SJCRH30 (cell line): ENCODE measurements at places on chromosomes 5 and 9. TPM values are rescaled to one million over a fixed set of nuclear protein-coding genes. Genes with fewer than 3 reads are reported as not detected.
A peak's percentile ranks its signal among the peaks of the same experiment; 100 is the strongest.

- no peaks in the 10 kb centered on the region for H3K36me3 ChIP-seq
- no peak for DNase-seq
- no peaks in the 10 kb centered on the region for H3K27me3 ChIP-seq
- no peak overlapping the region for H3K4me3 ChIP-seq
- no peaks in the 10 kb centered on the region for H3K4me1 ChIP-seq
Measured at GRCh38 chr9:18138656-18139055, 335.3 kb upstream of the ADAMTSL1 start.

DNA sequence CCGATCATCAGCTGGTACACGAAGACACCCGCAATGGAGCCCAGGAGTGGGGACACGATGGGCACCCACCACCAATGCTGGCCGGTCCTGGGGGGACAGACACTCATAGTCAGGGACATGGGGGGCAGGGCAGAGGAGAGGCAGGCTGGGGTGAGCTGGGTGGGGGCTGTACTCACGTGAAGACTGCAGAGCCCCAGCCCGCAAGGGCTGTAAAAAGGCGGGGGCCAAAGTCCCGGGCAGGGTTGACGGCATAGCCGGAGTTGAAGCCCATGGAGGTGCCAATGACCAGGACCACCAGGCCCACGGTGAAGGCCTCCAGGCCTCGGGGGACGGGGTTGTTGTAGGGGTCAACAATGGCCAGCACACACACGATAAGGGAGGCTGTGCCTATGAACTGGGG is 5.3 kb downstream of the AQP3 start:
- no peak overlapping the region for H3K4me3 ChIP-seq
- no peaks in the 10 kb centered on the region for H3K27me3 ChIP-seq
- no peak for DNase-seq
- H3K4me1 ChIP-seq, result peaks cover 12% of the 10 kb centered on the region

GRCh38 chr5:22249209-22249729 is 603.9 kb downstream of the CDH12 start:
- DNase-seq, result peak; percentile 17
- no peak overlapping the region for H3K4me3 ChIP-seq
- no peaks in the 10 kb centered on the region for H3K27me3 ChIP-seq
- H3K36me3 ChIP-seq, result no peaks in the 10 kb centered on the region
- no peak overlapping the region for H3K27ac ChIP-seq
- no peaks in the 10 kb centered on the region for H3K4me1 ChIP-seq

DNA sequence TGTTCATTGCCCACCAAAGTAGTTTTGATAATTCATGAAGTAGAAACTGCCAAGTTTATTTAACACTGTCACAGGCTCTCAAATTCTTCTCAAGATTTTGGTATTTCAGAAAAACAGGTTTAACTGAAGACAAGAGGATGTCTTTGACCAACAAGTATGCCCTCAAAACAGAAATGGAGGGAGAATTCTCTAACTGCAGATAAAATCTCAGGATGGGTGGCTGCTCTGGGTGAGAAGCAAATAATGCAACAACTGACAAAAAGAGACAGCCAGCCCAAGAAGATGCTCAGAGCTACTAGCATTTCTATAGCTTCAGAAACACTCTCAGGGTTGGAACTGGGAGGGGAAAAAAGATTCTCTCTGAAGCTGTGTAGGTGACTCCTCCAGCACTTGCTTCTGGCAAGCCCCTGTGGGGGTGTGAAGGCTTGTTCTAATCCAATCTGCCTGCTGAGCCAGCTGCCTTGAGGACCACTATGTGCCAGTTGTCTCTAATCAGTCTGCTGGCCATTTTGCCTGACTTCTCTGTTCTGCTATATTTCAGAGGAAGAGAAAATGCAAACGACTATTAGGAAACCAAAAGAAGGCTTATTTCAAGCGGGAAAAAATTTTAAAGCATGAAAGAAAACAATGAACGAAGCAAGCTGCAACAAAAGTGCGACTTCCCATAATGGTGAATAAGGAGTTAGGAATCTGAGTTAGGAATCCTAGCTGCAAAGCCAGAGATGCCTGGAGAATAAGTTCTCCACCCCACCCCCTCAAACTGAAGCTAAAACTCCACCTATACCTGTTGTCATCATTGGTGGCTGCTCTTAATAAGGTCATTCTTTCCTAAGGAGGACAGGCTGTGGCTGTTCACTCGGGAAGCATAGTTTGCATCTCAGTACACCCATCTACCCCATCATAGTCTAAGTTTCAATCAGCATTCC is 147.5 kb downstream of the GNAQ start:
- H3K27ac ChIP-seq, result 0 out of 2 replicates have a peak overlapping the region, but pooled peaks have one; percentile 4
- H3K4me3 ChIP-seq, result no peak overlapping the region
- H3K4me1 ChIP-seq, result peaks cover 6% of the 10 kb centered on the region; the same call in 1 of the 2 replicates
- no peaks in the 10 kb centered on the region for H3K36me3 ChIP-seq

- peak; percentile 43 for DNase-seq
- no peak overlapping the region for H3K4me3 ChIP-seq
- no peak overlapping the region for H3K27ac ChIP-seq
- H3K36me3 ChIP-seq, result no peaks in the 10 kb centered on the region
- no peaks in the 10 kb centered on the region for H3K4me1 ChIP-seq
- no peaks in the 10 kb centered on the region; the same call in 1 of the 2 replicates for H3K27me3 ChIP-seq
Measured at GRCh38 chr5:61768692-61769281, 436.7 kb downstream of the ZSWIM6 start.

DNA sequence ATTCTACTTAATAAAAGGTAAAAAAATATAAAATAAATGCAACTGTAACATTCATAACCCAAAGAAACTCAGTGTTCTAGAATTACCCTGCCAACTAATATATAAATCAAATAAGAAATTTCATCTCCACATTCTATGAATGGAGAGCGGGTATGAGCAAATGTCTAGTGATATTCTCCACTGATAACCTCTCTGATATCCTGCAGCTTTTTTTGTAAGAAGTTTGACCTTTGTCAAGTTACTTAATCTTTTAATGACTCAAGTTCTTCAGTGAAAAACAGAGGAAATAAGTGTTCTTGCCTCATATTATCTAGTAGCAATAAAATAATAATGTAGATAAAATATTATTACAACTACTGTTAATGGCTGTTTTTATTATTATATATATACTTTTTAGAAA is 1275.6 kb upstream of the CDH9 start:
- no peak overlapping the region for H3K27ac ChIP-seq
- no peak for DNase-seq
- no peak overlapping the region for H3K4me3 ChIP-seq
- H3K36me3 ChIP-seq, result no peaks in the 10 kb centered on the region
- no peaks in the 10 kb centered on the region for H3K27me3 ChIP-seq

DNA sequence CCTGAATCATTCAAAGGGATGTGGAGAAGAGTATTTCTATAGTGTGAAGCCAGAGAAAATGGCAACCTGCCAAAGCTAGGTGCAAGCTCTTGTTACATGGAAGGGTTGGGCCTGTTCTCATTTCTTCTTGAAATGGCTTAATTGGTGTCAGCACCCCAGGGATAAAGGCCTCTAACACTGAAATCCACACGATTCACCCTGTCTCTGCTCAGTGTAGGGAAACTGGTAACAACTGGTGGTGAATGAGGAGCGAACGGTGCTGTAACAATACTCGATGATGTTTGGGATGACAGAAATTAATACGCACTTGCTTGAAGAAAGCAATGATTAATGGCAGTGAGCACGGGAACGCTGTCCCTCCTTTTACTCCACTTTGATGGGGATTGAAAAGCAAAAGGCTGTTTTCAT is 16.2 kb downstream of the PBX3 start:
- no peak overlapping the region for H3K27ac ChIP-seq
- DNase-seq, result peak; percentile 95
- no peak overlapping the region for H3K4me3 ChIP-seq
- H3K27me3 ChIP-seq, result no peaks in the 10 kb centered on the region
- peaks cover 24% of the 10 kb centered on the region for H3K4me1 ChIP-seq
- H3K36me3 ChIP-seq, result peaks cover 19% of the 10 kb centered on the region

DNA sequence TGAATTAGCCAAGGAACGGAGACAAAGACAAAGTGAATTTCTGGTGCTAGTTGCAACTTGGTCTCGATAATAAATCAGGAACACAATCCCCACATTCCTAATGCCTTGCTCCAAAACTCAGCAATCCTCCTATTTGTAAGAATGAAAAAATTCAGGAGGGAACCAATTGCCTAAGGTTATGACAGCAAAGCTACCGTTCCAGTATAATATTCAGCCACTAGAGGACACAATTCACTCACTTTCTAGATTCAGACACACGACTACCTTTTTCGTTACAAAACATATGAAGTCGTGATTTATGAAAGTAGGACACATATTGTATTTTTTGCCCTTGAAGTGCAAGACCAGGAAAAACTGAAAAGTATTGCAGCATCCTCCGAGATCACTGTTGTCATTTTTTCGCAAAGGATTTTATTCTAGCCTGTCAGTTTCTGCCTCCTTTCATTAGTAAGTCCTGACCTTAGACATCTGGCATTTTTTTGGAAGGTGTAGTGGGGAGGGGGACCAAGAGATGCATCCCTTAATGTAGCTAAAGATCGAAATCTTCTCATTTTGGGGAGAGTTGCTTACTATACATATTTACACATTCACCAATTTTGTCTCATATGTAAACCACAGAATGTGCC is 133.1 kb downstream of the DOCK8 start:
- DNase-seq, result no peak
- no peaks in the 10 kb centered on the region for H3K36me3 ChIP-seq
- no peak overlapping the region for H3K4me3 ChIP-seq
- H3K27ac ChIP-seq, result no peak overlapping the region

GRCh38 chr5:145636371-145636770 is 198.8 kb downstream of the PRELID2 start:
- H3K4me1 ChIP-seq, result no peaks in the 10 kb centered on the region
- no peaks in the 10 kb centered on the region for H3K36me3 ChIP-seq
- no peak overlapping the region for H3K4me3 ChIP-seq

DNA sequence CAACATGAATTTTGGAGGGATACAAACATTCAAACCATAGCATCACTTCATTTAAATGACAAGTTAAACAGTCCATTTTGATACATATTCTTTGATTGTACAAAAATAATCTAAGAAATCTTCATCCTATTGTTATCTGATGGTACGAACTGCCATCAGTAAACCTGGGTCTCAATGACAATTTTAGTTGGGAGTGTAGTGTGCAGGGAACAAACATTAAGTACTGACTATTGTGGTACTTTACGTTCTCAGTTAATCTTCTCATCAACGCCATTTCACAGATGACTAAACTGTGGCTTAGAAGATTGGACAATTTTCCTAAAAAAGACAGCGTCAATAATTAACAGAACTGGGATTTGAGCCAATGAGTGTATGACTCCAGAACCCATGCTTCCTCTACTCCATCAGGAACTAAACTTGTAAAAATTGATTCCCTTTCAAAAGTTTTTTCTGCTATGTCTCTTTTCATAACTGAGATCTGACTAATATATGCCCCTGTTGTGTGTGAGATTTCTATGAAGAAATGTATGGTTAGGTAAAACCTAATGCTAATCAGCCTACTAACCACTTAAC is 21.1 kb downstream of the TNPO1 start:
- no peak overlapping the region for H3K4me3 ChIP-seq
- H3K27me3 ChIP-seq, result no peaks in the 10 kb centered on the region
- no peak for DNase-seq
- no peaks in the 10 kb centered on the region for H3K4me1 ChIP-seq
- H3K36me3 ChIP-seq, result no peaks in the 10 kb centered on the region
- H3K27ac ChIP-seq, result no peak overlapping the region

GRCh38 chr9:9790216-9790872 is 822.5 kb downstream of the PTPRD start:
- H3K27ac ChIP-seq, result no peak overlapping the region
- no peaks in the 10 kb centered on the region for H3K27me3 ChIP-seq
- no peak overlapping the region for H3K4me3 ChIP-seq
- H3K36me3 ChIP-seq, result no peaks in the 10 kb centered on the region
- no peaks in the 10 kb centered on the region for H3K4me1 ChIP-seq

GRCh38 chr9:108727580-108728111 is 128.1 kb downstream of the ACTL7B start:
- no peak overlapping the region for H3K4me3 ChIP-seq
- H3K27me3 ChIP-seq, result no peaks in the 10 kb centered on the region; the same call in 1 of the 2 replicates
- H3K4me1 ChIP-seq, result no peaks in the 10 kb centered on the region
- H3K36me3 ChIP-seq, result no peaks in the 10 kb centered on the region

- H3K27ac ChIP-seq, result no peak overlapping the region
- H3K36me3 ChIP-seq, result peaks cover 2% of the 10 kb centered on the region; the same call in 1 of the 2 replicates
- H3K4me1 ChIP-seq, result 0 out of 2 replicates have a peak, but pooled peaks cover 4% of the 10 kb centered on the region
- DNase-seq, result no peak
- H3K27me3 ChIP-seq, result no peaks in the 10 kb centered on the region
Measured at GRCh38 chr9:100498592-100498991, 25.6 kb downstream of the TMEFF1 start.

DNA sequence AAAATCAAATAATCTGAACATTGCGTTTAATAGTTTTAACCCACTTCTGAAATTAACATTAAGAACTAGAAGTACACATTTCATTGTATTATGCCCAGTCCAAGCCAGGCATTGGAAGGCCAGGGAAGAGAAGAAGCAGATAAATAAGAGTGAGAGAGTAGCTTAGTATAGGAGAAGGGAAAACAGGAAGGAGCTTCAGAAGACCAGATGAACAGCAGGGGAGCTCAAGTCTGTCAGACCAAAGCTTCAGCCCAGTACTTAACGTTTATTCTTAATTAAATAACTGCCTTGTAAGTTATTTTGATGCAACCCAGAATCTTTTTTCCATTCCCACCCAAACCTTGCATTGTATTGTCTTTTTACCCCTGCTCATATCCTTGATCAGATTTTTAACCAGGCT is 11.5 kb upstream of the FAM120AOS start:
- DNase-seq, result no peak
- no peaks in the 10 kb centered on the region for H3K4me1 ChIP-seq
- no peaks in the 10 kb centered on the region for H3K27me3 ChIP-seq
- H3K4me3 ChIP-seq, result no peak overlapping the region
- H3K36me3 ChIP-seq, result peaks cover 9% of the 10 kb centered on the region; the same call in 1 of the 2 replicates

GRCh38 chr5:11385251-11385900 is 518.9 kb downstream of the CTNND2 start:
- H3K27ac ChIP-seq, result no peak overlapping the region
- DNase-seq, result no peak
- H3K27me3 ChIP-seq, result no peaks in the 10 kb centered on the region
- no peaks in the 10 kb centered on the region for H3K4me1 ChIP-seq

- H3K4me1 ChIP-seq, result no peaks in the 10 kb centered on the region
- peak overlapping the region; percentile 99 for H3K4me3 ChIP-seq
- peak; percentile 81 for DNase-seq
- H3K27ac ChIP-seq, result peak overlapping the region; percentile 98
- H3K36me3 ChIP-seq, result peaks cover 25% of the 10 kb centered on the region
Measured at GRCh38 chr5:134224888-134225779, 739 bp downstream of the PPP2CA start.

Gene CDH18
- 0.10 and 0.14 TPM in 2 replicates for total RNA-seq

Gene PRRC2B
- total RNA-seq, result 173 and 185 TPM in 2 replicates

Gene CDX1
- total RNA-seq, result not detected in 2 replicates

Gene SOX30
- total RNA-seq, result 0.13 TPM in 1 of 2 replicates, not detected in the other

Gene OGN
- total RNA-seq, result not detected in 2 replicates

Gene KIF20A
- total RNA-seq, result 89.5 and 91.9 TPM in 2 replicates

Gene MYMK
- total RNA-seq, result 1.1 and 2.0 TPM in 2 replicates

Gene SLC6A18
- not detected in 2 replicates for total RNA-seq
